Thoracic aorta endothelial cell (primary cell): ENCODE measurements at places on chromosomes 6 and 20. TPM values are rescaled to one million over a fixed set of nuclear protein-coding genes. Genes with fewer than 3 reads are reported as not detected.

Gene AIF1
- not detected in 2 replicates for total RNA-seq

Gene NCOA5
- 28.3 and 29.2 TPM in 2 replicates for total RNA-seq

Gene ASIP
- not detected in 2 replicates for total RNA-seq

Gene FOXS1
- total RNA-seq, result not detected in 2 replicates

Gene EEF1A2
- total RNA-seq, result 1.0 and 2.3 TPM in 2 replicates

Gene COQ3
- 5.2 and 6.7 TPM in 2 replicates for total RNA-seq

Gene TOP1
- total RNA-seq, result 52.9 and 55.9 TPM in 2 replicates

Gene MCHR2
- total RNA-seq, result not detected in 2 replicates

Gene PSMB9
- 7.0 and 9.1 TPM in 2 replicates for total RNA-seq

Gene SEMG1
- not detected in 2 replicates for total RNA-seq

Gene SIM1
- total RNA-seq, result under 0.01 and 0.14 TPM in 2 replicates
